ENCODE measurements at places on chromosomes 3 and 15. TPM values are rescaled to one million over a fixed set of nuclear protein-coding genes. Genes with fewer than 3 reads are reported as not detected.

The CTXND1 gene
- not detected for total RNA-seq

The POPDC2 gene
- total RNA-seq = 1.1 TPM

- DNase-seq = no peak
Observed at GRCh38 chr3:132669256-132669777, 9.2 kb downstream of the UBA5 start.

- no peak for DNase-seq
Observed at GRCh38 chr15:63065262-63066221, 23.0 kb downstream of the TPM1 start.

The ZNF280D gene
- total RNA-seq = 51.9 TPM

DNA sequence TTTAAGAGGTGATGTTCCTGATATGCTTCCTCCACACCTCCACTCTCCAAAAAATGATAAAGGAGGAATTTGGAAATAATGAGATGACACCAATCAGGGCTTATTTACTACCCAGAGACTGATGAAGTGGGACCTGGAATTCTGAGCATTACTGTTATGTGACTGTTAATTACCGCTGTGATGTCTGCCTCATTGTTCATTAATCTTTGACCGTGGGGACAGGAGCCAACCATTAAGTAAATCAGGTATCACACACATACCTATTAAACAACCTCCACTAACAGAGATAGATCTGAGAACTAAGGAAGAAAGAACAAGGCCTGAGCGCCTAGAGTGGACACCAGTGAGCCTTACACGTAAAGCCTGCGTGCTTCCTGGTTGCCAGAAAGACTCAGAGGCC is 37.7 kb downstream of the ABHD5 start:
- DNase-seq = no peak

DNA sequence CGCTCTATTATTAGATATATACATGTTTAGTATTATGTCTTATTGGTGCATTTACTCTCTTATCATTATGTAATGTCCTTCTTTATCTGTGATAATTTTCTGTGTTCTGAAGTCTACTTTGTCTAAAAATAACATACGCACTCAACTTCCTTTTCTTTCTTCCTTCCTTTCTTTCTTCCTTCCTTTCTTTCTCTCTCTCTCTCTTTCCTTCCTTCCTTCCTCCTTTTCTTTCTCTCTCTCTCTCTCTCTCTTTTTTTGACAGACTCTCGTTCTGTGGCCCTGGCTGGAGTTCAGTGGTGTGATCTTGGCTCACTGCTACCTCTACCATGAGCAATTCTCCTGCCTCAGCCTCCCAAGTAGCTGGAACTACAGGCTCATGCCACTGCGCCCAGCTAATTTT is 15.2 kb downstream of the ADIPOQ start:
- no peak for DNase-seq

All from osteoblast (primary cell).